ENCODE measurements at places on chromosomes 5 and 9.

DNA sequence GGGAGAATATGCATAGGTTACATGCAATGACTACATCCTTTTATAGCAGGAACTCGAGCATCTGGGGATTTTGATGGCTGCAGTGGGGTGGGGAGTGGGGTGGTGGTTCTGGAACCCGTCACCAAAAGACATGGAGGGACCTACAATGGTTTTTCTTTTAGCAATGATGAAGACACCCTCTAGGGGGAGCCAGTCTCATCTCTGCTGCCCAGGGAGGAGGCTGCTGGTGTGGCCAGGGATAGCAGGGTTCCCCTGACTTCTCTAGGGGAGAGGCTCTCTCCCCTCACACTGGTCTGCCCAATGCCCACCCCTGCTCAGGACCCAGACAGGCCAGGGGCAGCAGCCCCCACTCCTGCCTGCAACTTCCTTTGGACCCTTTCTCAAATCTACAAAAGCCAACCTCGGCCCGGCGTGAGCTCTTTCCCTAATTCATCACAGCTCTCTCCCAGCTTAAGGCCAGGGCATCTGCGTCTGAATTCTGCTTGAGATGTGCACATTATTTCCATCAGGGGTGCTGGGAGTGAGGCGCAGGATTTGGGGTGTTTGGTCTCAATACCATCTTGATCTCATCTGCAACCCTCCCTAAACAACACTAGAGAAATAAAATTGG lies 73.6 kb upstream of the RETREG1 start:
- no peak for DNase-seq

DNA sequence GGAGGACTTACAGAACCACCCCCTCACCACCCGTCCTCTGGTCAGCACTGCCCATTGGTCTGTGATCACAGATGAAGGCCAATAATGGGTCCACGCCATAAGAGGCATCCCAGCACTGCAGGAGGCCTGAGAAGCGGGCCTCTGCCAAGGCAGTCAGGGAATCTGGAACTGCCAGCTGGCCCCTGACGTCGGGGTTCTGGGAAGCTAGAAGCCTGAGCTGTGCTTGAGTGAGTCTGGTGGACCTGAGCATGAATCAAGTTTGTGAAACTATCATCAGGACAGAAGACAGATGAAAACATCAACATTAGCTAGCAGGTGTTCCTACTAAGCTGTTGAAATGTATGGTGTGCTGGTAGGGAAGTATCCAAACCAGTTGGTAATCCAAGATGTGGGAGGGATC lies 7.8 kb downstream of the ANGPTL2 start:
- no peak for DNase-seq

GRCh38 chr9:122572456-122572855 lies 10.7 kb downstream of the OR1L8 start:
- DNase-seq: no peak

- DNase-seq: no peak
Measured at GRCh38 chr9:133405508-133406438, 12.0 kb downstream of the REXO4 start.

- DNase-seq: no peak
Measured at GRCh38 chr5:54586336-54586735, 68.8 kb downstream of the SNX18 start.

- DNase-seq: no peak
Measured at GRCh38 chr9:34578241-34579103, 11.1 kb downstream of the CNTFR start.

DNA sequence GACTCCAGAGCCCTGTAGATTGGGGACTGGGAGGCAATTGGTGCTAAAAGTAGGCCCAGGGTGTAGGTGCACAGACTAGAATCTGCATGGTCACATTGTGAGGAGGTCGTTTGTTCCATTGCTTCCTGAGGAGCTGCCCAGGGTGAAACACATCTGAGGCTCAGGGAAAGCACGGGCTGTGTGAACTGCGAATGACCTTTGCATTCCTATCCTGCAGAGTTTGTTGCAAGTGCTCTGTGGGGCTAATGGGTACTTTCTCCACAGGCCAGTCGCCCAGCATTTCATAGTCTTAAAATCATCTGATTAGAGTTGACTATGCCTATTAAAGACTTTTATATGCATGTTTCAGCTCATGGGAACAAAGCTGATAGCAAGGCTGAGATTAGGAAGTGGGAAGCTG lies 14.4 kb upstream of the SLC46A2 start:
- DNase-seq: no peak

DNA sequence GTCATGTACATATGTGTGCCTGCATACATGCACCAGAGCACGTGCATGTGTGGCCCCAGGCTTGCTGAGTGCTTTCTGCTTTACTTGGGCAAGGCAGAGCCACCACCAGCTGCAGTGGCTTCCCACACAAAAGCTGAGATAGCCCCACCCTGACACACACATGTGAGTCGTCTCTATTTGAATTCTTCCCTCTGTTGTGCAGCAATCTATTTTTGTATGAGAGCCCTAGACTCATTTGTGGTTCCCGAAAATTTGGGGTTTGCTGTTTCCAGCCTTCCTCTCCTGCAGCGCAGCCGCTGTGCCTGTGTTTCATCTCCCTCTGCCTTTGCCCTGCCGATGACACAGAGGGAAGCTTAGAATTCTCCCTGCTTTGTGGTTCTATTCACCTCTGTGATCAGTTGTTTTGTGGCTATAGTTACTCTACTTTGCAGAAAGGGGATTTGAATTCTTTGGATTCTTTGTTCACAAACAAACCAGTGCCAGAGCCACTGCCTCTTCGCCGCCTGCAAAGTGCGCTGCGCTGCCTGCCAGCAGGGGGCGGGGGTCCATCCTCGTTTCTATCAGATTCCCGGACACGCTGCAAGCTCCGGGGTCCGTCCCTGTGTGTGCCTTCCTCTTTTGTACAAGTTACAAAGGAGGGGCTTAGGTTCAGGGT lies 95.8 kb upstream of the DAP start:
- peak; percentile 19 for DNase-seq

GRCh38 chr9:438961-439768 lies 224.5 kb downstream of the DOCK8 start:
- no peak for DNase-seq

- DNase-seq: no peak
Measured at GRCh38 chr5:177242304-177242703, 61.2 kb downstream of the RAB24 start.

GRCh38 chr5:144697847-144698262 lies 527.2 kb downstream of the KCTD16 start:
- DNase-seq: no peak

DNA sequence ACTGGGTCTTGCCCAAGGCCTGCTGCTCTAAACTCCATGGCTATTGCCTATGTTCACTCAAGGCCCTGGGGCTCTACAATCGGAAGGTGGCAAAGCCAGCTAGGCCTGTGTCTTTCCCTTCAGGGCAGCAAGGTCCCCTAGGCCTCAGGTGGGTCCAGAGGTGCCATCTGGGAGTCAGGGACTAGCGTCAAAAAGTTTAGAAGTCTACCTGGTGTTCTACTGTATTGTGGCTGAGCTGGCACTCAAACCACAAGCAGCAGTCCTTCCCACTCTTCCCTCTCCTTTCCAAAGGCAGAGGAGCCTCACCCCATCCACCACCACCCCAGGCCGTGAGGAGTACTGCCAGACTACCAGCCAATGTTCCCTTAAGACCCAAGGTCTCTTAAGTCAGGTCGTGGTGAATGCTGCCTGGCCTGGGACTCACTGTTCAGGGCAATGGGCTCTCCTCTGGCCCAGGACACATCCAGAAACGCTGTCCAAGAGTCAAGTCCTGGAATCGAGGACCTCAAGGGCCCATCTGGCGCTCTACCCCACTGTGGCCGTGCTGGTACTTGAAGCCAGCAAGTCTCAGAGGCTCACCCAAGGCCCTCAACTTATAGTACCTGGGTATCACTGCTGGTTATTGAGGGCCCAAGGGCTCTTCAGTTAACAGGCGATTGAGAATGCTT lies 13.0 kb upstream of the SARDH start:
- DNase-seq: no peak

Measured in stimulated activated CD8-positive, alpha-beta memory T cell treated with anti-CD3 and anti-CD28 coated beads, Interleukin-15, amount 100 ng/mL, for 24 hours (primary cell).